ENCODE measurements at places on chromosomes 11 and 22.

DNA sequence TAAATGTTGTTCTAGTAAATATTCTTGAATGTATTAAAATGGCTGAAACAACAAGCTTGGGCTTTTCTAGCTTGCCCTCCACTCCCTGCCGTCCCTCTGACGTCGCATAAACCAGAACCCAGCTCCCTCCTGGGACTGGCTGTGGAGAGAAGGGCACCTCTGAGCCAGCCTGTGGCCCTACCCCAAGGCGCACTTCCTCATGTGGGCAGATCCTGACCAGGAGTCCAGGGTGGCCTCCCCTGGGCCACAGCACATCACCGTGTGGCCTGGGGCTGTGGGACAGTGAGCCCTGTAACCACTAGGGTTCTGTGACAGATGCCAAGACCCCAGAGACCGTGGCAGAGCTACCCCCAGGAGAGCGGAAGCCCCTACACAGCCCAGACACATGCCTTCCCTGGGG lies 10.2 kb upstream of the ADORA2A start:
- no peak for DNase-seq

DNA sequence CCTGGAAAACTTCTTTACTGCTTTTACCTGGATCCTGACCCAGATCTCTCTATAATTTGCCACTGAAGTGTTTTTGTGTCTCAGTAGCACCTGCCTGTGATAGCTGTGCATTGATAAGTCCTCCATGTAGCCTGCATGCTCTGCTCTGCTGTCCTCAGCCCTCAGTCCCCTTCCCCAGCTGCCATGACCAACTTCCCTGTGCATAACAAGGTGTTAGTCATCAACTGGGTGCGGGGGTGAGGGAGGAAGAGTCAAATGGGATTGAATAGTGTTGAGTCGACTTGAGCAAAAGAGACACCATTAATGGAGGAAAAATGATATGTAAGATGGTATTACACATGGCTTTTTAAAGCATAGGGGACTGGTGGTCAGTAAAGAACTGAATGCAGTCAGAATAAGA lies 92.2 kb upstream of the PLET1 start:
- no peak for DNase-seq

- no peak for DNase-seq
These were observed 35.6 kb downstream of the BMAL1 start for GRCh38 chr11:13313005-13313819.

GRCh38 chr11:65491163-65491465 lies 7.7 kb upstream of the MALAT1 start:
- no peak for DNase-seq

DNA sequence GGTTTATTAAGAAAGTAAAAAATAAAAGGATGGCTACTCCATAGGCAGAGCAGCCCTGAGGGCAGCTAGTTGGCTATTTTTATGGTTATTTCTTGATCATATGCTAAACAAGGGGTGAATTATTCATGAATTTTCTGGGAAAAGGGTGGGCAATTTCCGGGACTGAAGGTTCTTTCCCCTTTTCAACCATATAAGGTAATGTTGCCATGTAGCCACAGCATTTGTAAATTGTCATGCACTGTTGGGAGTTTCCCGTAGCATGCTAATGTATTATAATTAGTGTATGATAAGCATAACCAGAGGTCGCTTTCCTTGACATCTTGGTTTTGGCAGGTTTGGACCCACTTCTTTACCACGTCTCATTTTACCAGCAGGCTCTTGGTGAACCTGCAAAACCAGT lies 610.4 kb upstream of the B3GAT1 start:
- no peak for DNase-seq

GRCh38 chr11:64713016-64713707 lies 9.8 kb downstream of the NRXN2 start:
- DNase-seq, result no peak
